ENCODE measurements at places on chromosomes 11 and 22.

DNA sequence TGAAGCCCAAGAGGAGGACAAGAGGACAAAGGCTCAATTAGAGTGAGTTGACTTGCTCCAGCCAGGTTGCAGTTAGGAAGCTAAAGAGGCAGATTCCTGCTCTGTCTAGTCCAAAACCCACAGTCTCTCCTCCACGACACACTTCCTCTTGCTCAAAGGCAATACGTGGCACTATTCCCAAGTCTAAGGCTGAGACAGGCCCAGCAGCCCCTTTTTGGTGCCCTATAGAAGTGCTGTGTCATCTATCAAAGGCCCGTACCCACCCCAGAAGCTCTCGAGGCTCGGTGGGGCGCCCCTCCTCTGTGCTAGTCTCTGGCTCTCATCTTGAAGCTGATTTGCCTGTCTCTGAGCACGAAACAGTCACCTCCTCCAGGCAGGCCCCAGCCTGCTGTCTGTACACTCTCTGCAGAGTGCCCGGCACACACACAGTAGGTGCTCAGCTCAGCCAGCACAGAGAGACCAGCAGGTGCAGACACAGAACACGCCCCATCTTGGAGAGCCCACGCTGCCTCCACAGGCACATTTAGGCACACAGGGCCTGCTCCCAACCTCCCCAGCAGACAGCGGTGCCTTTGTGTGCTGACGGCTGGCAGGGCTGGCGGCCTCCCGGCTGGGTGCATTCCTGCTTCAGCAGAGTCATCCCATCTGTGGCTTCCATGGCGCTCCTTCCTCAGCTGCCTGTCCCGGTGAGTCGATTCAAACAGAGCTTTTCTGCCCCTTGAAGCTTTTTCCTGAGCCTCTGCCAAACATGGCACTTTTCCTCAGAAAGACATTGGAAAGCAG is 52.8 kb downstream of the MYH9 start:
- no peak for DNase-seq

DNA sequence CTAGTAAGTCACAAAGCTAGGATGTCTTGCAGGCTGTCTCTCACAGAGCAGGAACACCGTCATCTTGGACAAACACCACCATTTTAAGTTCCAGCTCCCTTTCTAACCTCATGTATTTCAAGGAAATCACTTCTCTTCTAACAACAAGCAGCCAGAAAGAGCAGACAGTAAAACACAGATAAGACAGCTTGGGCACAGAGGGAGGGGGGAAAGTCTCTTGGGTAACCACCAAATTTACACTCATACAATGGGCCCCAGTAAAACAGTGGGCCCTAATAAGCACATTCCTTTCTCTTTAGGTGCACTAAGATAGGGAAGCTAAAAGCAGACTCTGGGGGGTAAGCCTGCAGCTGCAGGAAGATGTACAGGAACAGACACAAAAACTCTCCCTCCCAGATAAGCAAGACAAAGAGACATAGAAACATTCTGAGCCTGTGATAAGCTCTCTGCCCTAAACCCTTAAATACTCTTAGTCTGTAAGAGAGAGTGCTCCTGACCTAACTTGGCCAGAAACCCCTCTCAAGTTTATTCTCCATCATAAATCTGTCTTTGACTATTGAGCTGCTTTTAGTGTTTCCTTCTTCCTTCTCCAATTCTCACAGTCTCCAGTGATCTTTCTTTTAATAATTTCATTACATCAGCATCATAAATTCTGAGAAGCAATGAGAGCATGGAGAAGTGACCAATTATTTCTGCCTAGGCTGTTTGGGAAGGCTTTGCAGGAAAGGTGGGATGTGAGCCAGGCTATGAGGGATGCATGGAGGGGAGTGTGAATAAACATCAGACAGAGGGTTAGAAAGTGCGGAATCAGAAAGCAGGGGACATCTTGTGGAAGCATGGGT is 7.4 kb downstream of the OR10D3 start:
- DNase-seq, result no peak

DNA sequence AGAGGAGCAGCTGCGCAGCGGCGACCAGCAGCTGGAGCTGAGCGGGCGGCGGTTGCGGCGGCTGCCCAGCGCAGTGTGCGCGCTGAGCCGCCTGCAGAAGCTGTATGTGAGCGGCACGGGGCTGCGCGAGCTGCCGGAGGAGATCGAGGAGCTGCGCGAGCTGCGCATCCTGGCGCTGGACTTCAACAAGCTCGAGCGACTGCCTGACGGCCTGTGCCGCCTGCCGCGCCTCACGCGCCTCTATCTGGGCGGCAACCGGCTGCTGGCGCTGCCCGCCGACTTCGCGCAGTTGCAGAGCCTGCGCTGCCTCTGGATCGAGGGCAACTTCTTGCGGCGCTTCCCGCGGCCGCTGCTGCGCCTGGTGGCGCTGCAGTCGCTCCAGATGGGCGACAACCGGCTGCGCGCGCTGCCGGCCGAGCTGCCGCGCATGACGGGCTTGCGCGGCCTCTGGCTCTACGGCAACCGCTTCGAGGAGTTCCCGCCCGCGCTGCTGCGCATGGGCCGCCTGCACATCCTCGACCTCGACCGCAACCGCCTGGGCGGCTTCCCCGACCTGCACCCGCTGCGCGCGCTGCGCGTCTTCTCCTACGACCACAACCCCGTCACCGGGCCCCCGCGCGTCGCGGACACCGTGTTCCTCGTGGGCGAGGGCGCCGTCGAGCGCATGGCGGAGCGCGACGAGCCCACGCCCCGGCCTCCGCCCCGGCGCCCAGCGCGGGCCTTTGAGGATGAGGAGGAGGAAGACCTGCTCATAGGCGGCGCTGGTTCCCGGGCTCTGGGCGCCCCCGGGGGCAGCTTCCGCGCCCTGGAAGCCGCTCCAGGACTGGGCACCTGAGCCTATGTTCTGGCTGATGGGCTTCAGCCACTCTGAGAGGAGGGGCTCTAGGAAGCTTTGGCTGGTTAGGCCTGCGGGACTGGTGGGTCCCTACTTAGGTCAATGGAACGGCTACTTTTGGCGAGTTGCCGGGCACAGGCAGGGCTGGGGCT is 787 bp downstream of the LRRC10B start:
- DNase-seq, result peak; percentile 17

DNA sequence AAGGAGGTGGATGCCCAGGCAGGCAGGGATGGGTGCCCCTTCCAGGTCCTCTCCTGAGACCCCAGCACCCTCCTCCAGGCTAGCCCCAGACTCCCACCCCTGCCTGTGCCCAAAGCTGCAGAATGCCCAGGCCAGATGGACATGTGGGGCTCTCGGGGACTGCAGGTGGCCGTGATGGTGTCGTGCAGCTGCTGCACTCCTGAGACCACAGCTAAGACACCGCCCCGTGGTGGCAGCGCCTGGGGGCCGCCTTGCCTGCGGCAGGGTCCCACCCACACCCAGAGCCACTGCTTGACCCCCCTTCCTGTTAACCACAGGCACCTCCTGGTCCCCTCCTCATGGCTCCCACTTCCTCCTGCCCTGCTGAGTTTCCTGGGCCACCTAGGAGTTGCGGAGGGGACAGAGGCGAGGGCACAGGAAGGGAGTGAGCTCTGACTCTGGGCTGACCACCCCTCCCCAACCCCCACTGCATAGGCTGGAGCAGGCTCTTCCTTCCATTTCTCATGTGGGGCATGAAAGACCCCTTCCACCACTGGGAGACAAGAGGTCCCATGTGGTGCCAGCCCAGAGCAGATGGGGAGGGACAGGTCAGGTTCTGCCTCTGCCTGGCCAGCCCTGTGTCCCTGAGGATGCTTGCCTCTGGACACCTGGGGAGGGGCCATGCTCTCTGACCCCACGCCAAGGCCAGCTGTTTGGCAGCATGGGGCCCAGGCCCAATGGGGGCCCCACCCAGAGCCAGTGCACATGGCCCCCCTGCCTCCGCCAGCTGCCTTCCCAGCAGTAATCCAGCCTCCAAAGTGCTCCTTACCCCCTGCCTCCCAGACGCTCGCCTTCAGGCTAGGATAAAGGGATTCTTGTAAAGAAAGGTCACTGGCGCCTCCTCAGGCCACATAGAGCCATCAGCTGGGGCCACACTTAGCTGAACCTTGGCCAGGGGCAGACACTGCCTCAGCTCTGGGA is 29.3 kb downstream of the OSBPL5 start:
- DNase-seq, result peak; percentile 45

GRCh38 chr11:72349616-72350218 is 84.6 kb downstream of the CLPB start:
- no peak for DNase-seq

DNA sequence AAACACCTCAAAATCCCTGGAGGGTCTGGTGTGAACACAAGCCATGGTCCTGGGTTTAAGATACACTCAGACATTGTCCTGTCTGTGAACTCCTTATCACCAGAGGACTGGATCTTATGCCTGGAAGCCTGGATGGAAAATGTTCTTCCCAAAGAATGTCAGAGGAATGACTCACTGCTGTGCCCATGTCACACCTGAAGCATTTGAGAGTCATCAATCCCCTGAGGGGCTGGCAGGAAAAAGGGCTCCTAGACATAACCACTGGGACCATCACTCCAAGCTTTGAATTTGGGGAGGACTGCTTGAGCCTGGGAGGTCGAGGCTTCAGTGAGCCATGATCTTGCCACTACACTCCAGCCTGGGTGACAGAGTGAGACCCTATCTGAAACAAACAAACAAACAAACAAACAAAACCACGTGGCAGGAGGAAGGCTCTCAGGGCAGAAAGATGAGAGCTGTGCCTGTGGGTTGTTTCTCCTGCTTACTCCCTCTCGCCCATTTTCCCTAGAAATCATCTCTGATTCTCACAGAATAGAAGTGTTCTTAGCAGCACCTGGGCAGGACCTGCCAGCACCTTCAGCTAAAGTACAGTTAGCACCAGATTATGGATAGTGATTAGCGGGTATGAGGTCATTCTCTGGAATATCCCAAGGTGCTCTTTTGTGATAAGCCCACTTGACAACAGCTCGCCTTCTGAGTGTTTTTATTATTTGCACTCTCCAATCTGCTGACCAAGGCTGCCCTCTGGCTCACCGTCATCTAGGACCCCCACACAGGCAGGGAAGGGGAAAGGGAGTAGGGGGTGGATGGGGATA is 11.9 kb upstream of the PRG2 start:
- DNase-seq, result no peak

- no peak for DNase-seq
These were observed 157.3 kb upstream of the BDNF start for GRCh38 chr11:27857588-27857987.

- peak; percentile 63 for DNase-seq
These were observed 2.2 kb upstream of the CD151 start for GRCh38 chr11:830295-831117.

DNA sequence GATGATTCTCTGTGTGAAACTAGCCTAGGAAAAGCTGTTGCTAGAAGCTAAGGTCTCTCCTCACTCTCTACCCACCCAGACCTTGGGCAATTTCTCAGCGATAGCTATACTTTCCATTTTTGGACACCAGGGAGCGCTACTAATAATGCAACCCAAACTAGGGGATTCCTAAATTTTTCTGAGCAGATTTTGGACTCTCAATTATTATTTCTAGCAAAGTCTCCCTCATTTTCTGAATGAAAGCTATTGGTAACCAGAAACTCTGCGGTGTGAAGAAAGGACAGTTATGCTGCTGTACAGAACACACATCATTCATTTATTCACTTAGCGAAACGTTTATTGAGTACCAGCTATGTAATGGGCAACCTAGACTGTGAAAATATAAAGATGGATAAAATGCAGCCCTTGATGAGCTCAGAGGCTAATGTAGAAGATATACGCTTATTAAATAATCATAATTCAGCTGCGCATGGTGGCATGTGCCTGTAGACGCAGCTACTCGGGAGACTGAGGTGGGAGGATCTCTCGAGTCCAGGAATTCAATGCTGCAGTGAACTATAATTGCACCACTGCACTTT is 6.1 kb upstream of the STIM1 start:
- peak; percentile 70 for DNase-seq

DNA sequence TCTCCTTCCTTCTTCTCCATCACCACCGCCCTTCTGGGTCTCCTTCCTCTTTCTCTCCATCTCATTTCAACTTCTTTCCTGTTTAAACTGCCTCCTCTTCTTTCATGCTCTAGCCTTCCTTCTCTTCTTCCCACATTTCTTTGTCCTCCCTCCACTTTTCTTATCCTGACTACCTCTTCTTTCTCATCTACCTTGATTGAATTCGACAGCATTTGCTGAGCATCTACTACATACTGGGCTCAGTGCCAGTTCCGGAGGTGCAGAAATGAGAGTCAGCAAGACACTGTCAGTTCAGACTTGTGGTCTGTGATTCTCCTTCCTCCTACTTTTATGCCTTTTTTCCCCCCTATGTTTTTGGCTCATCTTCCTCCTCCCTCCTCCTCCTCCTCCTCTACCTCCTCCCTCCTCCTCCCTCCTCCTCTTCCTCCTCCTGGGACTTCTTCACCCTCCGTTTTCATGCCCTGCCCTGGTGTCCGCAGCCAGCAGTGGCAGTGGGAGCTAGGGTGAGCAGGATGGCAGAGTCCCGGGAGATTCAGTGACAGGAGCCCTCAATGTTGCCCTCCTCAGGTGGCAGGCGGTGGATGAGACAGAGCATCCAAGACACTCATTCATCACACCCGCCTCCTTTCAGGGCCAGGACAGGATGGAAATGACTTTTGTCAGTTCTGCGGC is 146.0 kb upstream of the SEZ6L start:
- no peak for DNase-seq

GRCh38 chr22:49933236-49934159 is 15.1 kb downstream of the CRELD2 start:
- no peak for DNase-seq

DNA sequence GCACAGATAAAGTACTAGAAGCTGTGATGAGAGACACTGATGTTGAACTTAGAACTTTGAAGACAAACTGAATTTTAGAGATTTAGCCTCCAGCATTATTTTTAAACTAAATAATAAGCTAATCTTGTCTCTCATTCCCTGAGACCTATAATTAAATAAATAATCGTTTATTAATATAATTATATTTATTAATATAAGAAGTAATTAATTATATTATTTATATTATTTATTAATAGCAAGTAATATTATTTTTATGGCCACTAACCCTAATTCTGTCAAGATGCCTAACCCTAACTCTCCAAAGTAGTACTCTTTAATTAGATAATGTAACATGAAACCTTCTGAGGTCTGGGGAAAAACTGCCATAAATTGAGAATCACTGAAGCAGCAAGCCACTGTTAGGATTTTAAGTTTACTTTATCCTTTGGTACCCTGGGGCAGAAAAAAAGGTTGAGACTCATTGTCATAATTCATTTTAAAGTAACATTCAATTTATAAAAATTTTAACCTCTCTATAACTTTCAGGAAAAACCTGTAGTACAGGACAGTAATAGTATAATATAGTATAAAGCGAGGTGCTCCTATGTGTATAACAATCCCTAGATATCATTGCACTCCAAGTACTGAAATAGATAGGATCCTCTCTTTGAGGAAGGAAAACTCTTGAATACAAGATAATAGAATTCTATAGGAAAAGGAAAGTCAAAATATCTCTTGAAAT is 85.4 kb downstream of the TTC28 start:
- DNase-seq, result no peak

GRCh38 chr11:134371436-134372185 is 39.8 kb downstream of the GLB1L2 start:
- no peak for DNase-seq

- no peak for DNase-seq
These were observed 60.4 kb downstream of the ST3GAL4 start for GRCh38 chr11:126415669-126416420.

Data from effector memory CD8-positive, alpha-beta T cell (primary cell).